ENCODE measurements at places on chromosomes 5 and 9. TPM values are rescaled to one million over a fixed set of nuclear protein-coding genes. Genes with fewer than 3 reads are reported as not detected.

DNA sequence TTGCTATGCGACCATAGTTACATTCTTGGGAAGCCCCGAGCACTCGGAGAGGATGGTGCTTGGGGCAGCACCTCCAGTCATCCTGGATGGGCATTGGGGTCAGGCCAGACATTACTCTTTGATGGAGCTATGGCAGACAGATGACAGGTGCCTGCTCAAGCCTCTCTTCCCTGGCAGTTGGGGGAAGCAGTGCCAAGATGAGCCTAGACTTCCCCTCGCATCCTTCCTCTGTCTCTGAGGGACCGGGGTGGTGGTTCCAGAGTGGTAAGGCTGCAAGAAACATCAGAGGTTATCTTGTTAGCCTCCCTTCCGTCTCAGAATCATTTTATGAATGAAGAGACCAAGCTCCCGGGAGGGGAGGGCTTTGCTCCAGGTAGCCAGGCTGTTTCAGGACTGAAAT, 2.8 kb upstream of the HMCN2 start:
- H3K36me3 ChIP-seq, result no peaks in the 10 kb centered on the region
- no peak overlapping the region for H3K27ac ChIP-seq
- peaks cover 1% of the 10 kb centered on the region for H3K4me1 ChIP-seq
- DNase-seq, result no peak
- H3K4me3 ChIP-seq, result no peak overlapping the region

- no peaks in the 10 kb centered on the region for H3K36me3 ChIP-seq
- H3K27ac ChIP-seq, result no peak overlapping the region
- peaks cover 3% of the 10 kb centered on the region for H3K27me3 ChIP-seq
- no peak for DNase-seq
- no peaks in the 10 kb centered on the region for H3K4me1 ChIP-seq
- H3K4me3 ChIP-seq, result no peak overlapping the region
Measured at GRCh38 chr5:98042521-98042920, 730.9 kb upstream of the RGMB start.

DNA sequence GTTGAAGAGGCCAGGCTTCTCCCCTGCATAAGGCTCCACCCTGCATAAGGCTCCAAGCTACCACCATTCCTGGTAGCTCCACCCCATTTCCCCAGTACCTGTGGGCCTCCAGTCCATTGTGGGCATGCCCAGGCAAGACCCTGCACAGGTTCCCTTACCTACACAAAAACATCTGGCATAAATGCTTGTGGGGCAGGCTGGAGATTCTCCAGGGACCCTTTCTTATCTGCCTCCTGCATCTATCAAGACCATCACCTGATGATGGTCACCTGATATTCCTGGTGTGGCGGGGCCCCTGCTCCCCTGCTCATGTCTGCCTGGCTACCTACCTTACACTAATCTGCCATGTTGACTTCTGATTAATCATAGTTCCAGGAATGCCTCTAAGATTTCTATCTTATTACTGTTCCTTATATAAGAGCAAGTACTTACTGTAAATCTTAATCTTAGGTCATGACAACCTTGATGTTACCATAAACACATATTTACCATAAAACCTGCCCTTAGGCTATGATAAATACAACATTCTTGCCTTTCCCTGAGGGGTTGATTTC, 41.0 kb downstream of the FGD3 start:
- H3K4me3 ChIP-seq, result peak overlapping the region; percentile 42
- H3K4me1 ChIP-seq, result peaks cover 94% of the 10 kb centered on the region
- DNase-seq, result no peak
- H3K36me3 ChIP-seq, result peaks cover 4% of the 10 kb centered on the region

BTF3 gene
- 878 TPM for polyA plus RNA-seq

DNA sequence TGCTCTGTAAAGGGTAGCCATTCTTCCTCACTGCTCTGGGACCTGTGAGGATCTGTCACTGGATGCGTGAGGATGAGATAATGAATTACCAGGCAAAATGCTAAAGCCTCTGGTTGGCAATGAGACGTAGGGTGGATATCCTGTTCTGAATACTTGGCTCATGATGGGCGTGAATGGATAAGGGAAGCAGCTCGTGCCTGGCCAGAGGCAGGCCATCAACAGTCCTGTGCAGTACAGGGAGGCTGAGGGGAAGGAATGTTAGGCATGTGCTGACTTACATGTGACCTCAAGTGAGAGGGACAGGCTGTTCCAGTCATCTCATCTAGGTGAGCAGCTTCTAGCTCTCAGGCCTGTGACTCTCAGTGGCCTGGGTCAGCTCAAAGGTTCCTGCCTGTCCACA, 172.8 kb downstream of the CARTPT start:
- no peak for DNase-seq
- no peaks in the 10 kb centered on the region for H3K36me3 ChIP-seq
- peaks cover 6% of the 10 kb centered on the region for H3K4me1 ChIP-seq
- no peak overlapping the region for H3K4me3 ChIP-seq

- H3K27me3 ChIP-seq, result no peaks in the 10 kb centered on the region
- no peak for DNase-seq
- H3K36me3 ChIP-seq, result no peaks in the 10 kb centered on the region
- no peak overlapping the region for H3K27ac ChIP-seq
- no peak overlapping the region for H3K4me3 ChIP-seq
Measured at GRCh38 chr5:98994611-98995010, 65.8 kb upstream of the CHD1 start.

CDX1 gene
- not detected for polyA plus RNA-seq

Measured in naive thymus-derived CD8-positive, alpha-beta T cell (primary cell).